ENCODE measurements at places on chromosomes 7 and 10.
A peak's percentile ranks its signal among the peaks of the same experiment; 100 is the strongest.

- no peak for DNase-seq
Measured at GRCh38 chr7:121113288-121113687, 124.8 kb downstream of the CPED1 start.

- no peak for DNase-seq
Measured at GRCh38 chr10:6056411-6057135, 5.6 kb downstream of the IL2RA start.

DNA sequence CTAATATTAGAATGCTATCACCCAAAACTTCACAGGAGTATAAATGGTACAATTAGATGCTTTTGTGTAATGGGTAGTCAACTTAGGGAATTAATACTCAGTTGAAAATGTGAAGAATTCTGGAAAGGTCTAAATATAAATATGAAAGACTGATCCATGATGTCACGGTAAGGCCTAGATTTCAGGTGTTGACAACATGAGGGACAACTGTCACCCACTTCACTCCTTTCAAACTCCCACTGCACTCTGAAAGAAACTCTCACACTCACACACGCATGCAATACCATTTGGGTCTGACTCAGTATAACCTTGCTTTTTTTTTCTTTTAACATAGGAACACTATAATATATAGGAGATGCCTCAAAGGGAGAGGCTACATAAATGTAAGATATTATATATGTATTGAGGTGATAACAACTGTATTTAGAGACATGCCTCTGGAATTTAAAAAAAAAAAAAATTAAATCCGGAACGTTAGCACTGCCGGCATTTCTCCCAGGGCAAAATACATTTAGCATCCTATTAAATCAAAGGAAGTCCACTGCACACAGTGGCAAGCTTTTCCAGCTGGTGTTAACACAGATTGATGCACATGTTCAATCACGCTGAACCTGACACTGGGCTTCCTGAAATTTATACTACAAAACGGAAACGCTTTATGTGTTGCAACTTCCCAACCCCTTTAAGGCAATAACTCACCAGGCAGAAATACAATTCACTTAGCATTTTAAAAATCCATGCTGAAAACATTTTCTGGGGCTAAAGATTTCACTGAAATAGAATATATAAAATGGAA is 74.9 kb downstream of the RSU1 start:
- DNase-seq = no peak

GRCh38 chr10:111491154-111491553 is 414.3 kb downstream of the ADRA2A start:
- no peak for DNase-seq

- no peak for DNase-seq
Measured at GRCh38 chr7:129389829-129390228, 44.4 kb upstream of the STRIP2 start.

DNA sequence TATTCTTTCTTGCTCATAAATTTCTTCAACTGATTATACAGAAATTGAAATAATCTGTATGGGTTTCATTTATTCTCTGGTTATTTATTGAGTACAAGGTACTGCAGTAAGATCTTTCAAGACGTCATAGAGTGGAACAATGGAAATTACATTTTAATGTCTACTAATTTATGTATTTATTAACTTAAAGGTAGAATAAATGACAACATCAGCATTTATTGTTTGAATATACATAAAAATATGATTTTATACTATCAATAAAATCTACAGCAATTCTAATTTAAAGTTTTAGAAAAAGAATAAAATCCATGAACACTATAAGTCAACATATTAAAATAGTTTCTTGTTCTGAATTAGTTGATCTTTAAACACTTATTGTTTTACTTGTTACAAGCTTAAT is 158.5 kb downstream of the AGMO start:
- DNase-seq = no peak

GRCh38 chr10:102065561-102066398 is 631 bp downstream of the HPS6 start:
- no peak for DNase-seq

DNA sequence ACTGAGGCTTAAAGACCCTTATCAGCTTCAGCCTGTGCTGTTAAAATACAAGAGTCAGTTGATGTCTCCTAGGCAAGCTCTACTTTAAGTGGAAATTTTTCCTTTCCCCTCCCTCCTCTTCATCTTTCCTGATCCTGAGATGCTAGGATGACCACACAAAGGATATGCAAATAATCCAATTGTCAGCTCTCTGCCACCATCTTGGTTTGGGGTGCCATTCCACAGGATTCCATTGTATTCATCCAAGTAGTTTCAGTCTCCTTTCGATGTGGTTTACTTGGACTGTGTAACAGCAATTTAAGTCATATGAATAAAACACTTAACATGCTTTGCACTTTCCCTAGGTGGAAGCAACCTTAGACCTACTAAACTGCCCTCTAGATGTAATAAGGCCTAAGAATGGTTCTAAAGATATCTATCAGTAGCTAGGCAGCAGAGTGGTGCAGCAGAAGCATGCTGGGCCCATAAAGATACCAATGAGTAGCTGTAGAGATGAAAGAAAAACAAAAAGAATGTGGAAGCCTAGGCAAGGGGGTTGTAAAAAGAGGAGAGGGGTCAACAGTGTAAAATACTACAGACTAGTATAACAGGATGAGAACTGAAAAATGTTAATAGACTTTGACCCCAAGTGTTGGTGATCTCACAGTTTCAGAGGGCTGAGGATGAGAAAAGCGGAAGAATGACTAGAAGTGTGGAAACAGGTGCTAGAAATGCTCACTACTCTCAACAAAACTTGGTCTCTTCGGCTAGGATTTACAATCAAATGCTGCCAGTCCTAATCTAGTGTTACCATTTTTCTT is 2.4 kb upstream of the CFAP69 start:
- DNase-seq = no peak

- DNase-seq = no peak
Measured at GRCh38 chr10:117253908-117254307, 13.0 kb downstream of the SLC18A2 start.

GRCh38 chr7:11060893-11061292 is 87.2 kb downstream of the PHF14 start:
- no peak for DNase-seq

GRCh38 chr10:132908621-132909295 is 33.6 kb downstream of the CFAP46 start:
- no peak for DNase-seq

DNA sequence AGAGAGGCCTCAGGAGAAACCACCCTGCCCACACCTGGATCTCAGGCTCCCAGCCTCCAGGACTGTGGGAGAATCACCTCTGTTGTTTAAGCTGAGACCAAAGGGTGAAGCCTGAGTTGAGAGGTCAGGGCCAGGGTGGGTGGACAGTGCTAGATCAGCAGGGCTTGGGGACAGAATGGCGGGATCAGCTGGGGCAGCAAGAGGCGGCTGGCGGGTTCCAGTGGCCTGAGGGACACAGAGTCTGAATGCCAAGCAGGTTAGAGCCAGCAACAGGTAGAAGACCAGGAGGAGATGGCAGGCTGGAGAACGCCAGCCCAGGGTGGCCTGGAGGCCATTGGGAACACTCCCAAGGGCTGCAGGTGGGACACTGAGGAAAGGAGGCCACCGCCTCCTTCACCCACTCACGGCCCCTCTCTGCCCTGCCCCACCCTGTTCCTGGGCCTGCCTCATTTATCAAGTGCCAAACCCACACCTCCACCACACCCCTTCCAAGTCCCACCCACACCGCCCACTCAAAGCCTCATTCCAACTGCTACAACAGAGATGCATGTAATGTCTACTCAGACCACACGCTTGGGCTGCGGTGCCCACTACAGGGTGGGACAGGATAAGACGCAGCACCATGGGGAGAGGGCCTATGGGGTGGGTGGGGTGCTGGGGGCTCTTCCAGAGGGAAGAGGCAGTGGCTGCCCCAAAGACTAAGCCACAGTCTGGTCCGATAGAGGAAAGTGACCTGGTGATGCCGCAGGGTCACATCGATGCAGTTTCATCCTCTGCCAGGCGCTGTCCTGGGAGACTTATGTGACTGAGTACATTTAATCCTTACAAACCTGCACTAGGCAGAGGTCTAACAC is 173.9 kb downstream of the TNS3 start:
- DNase-seq = no peak

DNA sequence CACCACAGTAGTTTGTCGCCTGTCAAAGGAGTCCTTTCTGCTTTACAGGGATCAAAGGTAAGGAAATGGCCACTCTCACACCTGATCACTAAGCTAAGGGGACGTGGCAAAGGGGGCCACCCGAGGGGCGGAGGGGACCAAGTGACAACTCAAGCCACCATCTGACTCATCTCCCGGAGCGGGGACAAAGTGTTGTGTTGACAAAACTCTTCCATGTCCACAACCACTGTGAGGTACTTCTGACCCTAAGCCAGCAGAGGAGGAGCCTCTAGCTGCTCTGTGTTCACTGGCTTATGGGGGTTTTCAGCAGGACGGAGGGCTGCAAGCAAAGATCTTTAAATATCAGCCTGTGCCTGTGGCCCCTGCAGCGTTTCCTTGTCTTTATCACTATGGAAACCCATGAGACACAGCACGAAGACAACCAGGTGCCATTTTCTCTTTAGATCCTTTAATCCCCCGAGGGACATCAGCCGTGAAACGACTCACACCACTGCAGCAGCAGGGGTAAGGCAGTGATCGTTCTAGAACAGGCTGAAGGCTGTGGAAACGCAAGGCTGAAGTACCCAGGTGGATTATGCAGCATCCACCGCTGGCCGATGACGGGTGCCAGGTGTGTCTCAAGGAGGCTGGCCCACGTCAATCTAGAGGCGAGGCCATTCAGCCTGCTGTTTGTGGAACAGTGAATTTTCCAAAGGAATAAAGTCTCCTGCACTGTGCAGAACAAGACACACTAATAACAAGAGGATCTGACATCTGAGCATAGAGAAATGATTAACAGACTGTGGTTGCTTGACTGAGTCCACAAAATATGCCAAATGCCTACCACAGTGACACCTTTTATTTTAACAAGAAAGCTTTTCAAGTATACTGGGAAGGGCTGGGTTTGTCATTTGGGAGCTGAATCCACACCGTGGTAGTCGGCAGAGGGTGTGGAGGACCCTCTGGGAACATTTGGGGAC is 26.6 kb upstream of the DDC start:
- DNase-seq = no peak

DNA sequence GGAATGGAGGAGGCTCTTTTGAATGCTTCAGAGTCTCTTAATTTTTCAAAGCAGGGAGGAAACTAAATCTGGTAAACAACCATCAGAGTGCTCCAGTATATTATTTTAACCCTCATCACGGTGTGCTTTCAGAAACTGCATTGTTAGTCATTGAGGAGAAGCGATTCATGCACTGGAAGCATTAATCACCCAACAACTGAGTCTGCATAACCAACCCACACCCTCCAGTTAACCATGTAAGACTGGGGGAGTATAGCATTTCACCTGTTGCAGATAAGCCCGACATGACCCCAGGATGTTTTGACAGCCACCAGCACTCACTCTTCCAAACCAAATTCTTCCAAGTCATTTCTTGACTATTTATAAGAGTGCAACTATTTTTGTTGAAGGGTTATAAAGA is 257.6 kb downstream of the GATA3 start:
- no peak for DNase-seq

DNA sequence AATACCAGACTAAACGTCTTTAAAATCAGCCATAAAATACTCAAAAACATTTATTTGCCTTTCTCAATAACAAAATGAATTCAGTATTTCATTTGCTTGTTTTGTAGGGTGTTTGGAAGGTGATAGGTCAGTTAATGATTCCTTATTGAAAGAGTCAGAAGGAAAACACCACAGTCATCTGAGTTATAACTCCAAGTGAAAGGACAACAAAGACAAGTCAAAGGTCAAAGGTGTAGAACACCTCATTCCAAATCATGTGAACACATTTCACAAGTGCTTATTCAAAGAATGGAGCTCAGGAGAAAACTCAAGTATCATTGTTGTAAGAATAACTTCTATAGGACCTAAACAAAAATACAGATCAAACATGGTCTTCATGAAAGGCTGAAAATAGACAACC is 318.6 kb upstream of the PHF14 start:
- peak; percentile 25 for DNase-seq

DNA sequence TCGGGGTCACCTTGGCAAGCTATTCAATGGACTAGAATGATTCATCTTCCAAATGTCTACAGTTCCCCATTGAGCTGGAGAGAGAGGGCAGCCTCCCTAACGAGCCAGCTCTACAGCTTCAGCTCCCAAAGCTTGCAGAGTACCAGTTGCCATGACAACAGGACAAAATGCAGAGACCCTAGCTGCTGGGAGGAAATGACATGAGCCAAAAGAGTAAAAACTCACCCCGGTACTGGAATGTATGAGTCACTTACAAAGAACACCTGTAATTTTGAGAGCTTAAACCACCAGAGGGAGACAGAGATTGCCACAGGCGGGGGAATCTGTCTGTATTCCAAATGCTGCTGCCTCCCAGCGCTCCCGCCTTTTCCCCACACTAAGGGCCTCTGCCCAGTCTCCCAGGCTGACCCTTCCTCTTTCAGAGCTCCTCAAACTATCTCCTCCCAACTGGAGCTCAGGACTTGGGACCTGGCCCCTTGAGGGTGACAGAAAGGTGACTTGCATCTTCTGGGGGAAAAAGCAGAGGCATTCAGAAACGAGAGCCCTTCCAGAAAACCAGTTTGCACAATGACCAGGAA is 95.5 kb downstream of the CUL2 start:
- peak; percentile 87 for DNase-seq

GRCh38 chr10:26821699-26822570 is 38.8 kb downstream of the ABI1 start:
- no peak for DNase-seq

GRCh38 chr10:34374356-34375045 is 440.6 kb downstream of the PARD3 start:
- no peak for DNase-seq

- DNase-seq = no peak
Measured at GRCh38 chr10:5163487-5163886, 21.5 kb downstream of the AKR1C8 start.

DNA sequence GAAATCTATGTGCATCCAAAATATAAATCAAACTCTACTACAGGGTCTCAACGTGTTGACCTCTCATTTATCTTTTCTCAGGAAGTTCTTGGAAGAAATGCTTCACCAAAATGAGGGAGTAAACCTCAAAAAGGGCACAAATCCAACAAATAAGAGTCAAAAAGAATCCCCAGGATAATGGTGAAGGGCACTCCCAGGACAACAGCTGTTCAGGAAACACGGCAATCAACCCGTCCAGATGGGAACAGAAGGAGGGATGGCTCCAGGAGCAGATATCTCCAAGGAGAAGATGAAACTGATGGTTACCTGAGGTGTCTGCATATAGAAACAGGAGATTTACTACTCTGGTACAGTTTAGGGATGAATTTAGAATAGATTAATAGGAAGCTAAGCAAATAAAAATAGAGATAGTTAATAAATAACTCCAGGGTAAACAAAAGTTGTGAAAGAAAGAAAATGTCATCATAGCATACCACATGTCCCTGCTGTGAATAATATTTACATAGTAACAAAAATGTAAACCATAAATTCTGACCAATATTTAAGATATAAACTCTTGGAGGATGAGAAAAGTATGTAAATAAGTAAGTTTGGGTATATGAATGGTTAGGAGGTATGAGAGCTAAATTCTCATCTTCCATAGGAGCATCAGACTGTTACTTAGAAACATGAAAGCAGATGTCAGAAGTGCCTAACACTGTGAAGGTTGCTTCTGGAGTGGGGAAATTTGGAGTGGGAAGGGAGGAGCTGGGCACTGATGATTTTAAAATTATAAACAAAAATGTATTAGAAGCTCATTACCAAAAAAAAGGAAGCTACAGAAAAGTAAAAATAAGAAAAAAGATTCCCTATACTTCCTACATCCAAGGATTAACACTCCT is 237.5 kb upstream of the HPS1 start:
- DNase-seq = no peak

Measured in HuH-7 (cell line).